Dermis blood vessel endothelial cell (primary cell): ENCODE measurements at places on chromosomes 13 and 19.

- no peak for DNase-seq
These were observed 15.9 kb downstream of the GPX4 start for GRCh38 chr19:1119475-1120217.

GRCh38 chr13:26465954-26466353 lies 91.5 kb upstream of the WASF3 start:
- no peak for DNase-seq

DNA sequence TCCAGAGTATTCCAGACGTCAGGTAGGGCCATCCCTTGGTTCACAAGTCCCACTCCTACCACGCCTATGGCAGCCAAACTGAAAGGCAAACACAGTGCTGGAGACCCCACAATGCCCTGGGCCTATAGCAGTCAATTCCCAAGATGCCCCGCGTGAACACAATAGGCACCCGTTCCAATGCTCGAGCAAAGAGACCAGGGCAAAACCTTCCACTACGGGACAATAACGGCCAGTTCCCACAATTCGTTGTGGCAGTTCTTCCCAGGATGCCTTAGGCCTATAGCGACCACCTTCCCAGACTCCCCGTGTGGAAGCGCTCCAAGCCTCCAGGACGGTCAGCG lies 538 bp downstream of the ZNF428 start:
- peak; percentile 64 for DNase-seq

DNA sequence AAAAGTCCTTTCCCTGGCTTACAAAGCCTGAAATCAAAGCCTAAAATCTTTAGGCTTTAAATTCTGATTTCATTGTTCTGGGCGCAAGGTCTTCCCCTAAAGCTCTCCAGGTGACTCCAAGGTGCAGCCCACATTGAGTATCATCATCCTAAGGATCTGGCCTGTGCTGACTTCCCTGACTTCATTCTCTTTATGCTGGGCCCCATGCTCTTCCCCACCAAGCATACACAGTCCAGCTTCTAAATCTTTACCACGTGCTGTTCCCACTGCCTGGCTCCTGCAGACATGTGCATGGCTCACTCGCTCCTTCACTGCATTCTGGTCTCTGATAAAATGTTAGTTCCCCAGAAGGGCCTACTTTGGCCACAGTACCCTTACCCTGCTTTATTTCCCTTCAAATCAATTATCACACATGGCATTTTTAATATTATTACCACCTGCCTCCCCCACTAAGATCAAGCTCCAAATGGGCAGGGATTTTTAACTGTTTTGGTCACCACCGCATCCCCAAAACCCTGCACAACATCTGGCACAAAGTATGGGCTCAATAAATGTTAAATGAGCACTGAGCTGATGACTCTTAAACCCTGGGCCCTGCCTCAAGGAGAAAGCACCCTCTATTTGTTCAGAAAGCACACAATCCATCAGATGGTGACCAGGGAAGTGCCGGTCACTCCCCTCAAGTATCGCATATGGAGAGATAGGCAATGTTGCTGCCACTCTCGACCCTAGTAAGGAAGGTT lies 3.3 kb downstream of the FBL start:
- no peak for DNase-seq

DNA sequence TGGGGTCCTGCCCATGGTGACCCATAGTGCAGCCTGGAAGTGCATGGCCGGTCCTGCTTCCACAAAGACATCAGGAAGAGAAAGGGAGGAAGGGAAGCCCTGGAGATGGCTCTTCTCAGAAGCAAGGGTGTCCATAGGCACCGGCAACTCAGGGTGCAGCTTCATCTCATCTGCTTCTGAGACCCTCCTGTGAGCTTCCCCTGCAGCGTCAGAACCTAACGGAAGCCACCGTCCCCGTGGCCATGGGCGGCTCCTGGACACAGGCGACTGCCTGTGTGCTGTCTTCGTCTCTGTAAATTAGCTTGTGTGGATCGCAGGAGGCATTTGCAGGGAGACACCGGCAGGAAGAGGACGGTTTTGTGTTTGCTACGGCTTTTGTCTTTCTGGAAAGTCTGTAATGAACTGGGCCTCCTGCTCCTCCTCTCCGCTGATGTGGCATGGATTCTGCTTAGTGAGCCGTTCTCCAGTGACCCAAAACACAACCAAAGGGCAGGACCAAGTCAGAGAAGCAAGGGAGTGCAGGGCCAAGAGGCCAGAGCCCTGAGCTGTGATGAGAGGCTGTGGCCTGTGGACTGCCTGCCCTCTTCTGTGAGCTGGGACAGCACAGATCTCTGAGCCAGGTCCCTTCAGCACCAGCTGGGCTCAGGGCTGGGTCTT lies 2.5 kb downstream of the ATP4B start:
- no peak for DNase-seq

DNA sequence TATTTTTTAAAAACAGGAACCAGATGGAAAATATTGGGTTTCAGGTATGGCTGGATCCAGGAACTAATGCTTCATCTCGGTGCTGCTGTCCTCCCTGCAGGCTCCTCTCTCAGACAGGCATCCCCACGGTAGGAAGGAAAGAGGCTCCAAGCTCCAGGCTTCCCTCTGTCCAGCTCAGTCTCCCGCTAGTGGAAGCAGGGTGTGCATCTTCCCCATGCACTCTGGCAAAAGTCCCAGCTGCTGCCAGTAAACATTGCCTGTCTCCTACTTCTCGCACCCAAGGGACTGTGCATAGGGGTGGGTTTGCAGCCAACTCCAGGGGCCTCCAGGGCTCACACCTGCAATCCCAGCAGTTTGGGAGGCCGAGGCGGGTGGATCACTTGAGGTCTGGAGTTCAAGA lies 29.2 kb downstream of the IL12RB1 start:
- DNase-seq = no peak

DNA sequence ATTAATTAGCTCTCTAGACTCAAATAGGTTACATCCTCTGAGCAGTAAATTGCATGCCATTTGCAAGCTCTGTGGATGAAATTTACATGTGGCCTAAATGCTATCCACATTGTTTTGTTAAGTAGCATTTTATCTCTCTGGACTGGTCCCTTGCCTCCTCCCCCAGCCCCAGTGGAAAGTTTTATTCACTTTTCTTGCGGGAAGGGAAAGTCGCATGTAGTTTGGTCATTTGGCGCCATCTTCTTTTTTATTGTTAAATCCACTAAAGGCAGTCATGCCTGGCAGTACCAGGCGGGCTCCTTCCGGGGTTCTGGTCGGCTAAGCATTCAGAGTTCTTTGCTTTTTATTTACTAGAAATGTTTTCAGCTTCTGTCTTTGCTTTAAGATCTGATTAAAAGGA lies 188.7 kb downstream of the TM9SF2 start:
- no peak for DNase-seq

GRCh38 chr19:5138606-5139582 lies 170.0 kb downstream of the KDM4B start:
- DNase-seq = peak; percentile 74

DNA sequence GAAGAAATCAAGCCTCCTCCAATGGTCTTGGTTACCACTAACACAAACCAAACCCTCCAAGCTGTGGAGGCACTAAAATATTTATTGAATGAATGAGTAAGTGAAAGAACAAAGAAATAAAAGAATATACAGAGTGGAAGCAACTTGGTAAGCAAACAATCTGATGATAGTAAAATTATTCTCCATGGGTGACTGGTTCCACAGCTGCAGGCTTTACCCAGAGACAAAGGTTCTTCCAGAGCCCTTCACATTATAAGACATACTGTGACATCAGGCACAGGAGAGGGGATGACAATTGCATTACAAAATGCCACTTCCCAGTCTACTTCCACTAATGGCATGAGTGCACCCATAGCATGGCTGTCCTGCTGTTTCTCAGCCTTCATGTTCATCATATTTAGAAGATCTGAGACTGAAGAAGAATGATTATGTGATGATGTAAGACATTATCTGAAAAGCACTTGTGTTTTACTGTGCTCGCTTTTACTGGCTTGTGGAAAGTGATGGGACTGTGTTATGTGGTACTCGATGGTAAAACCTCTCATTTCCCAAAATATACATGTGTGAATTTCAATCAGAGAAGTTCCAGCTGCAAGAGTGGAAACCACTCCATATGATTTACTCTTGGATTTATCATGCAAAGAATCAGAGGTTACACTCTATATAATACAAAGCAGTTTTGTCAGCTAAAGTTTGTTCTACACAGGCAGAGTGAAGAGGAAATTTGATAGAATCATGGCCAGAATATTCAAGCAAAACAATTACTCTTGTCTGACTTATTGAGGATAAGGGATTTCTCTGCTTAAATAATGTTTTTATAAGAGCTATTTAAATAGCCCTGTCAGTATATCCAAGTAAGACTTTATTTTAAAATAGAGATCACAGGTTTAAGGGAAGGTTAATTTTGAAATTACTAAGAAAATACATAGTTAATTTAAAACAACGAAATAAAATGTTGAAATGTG lies 220.2 kb upstream of the NBEA start:
- no peak for DNase-seq

DNA sequence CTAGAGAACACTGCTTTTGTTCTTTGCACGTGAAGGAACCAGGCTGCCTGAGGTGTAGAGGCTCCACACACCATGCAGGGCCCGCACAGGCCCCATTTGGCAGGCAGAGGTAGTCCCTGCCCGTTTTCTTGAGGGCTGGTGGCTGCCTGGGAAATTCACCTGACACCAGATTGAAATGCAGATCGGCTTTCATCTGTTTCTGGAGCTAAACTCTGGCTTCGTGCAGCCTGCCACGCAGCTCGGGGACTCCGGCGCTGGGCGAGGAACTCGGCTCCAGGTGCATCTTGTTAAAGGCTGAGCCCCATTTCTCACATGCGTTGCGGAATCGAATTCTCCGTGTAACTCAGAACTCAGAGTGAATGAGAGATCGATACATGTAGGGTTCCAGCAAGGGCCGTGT lies 37.7 kb downstream of the ATP11A start:
- no peak for DNase-seq

- DNase-seq = no peak
These were observed 264.0 kb downstream of the KLF12 start for GRCh38 chr13:73870036-73870741.
